ENCODE measurements at places on chromosomes 3 and 15. TPM values are rescaled to one million over a fixed set of nuclear protein-coding genes. Genes with fewer than 3 reads are reported as not detected.

TMOD2 gene
- 11.0 TPM for total RNA-seq

SLC22A14 gene
- 1.5 TPM for total RNA-seq

SEMA7A gene
- 10.3 TPM for total RNA-seq

FOXL2 gene
- total RNA-seq = under 0.01 TPM

GOLGA8B gene
- 15.8 TPM for total RNA-seq

CMTM7 gene
- 11.0 TPM for total RNA-seq

CCDC191 gene
- 1.5 TPM for total RNA-seq

MYZAP gene
- under 0.01 TPM for total RNA-seq

UROC1 gene
- total RNA-seq = not detected

FAM81A gene
- total RNA-seq = 3.3 TPM

LMLN gene
- total RNA-seq = 10.4 TPM

SERPINI2 gene
- not detected for total RNA-seq

ZNF860 gene
- 0.59 TPM for total RNA-seq

PIGB gene
- 12.5 TPM for total RNA-seq

CELF6 gene
- total RNA-seq = not detected

TPRG1 gene
- 0.78 TPM for total RNA-seq

C3orf52 gene
- total RNA-seq = 0.37 TPM

TRPM1 gene
- total RNA-seq = under 0.01 TPM

CAMKV gene
- total RNA-seq = not detected

ZNF501 gene
- 4.3 TPM for total RNA-seq

TMA7 gene
- total RNA-seq = 170 TPM

PGBD4 gene
- 1.8 TPM for total RNA-seq

ACTRT3 gene
- total RNA-seq = 3.5 TPM

ADGRG7 gene
- total RNA-seq = not detected

SUSD5 gene
- 2.9 TPM for total RNA-seq

CLRN1 gene
- total RNA-seq = not detected

STAG1 gene
- 32.0 TPM for total RNA-seq

P2RY12 gene
- 0.37 TPM for total RNA-seq

ABHD5 gene
- 16.9 TPM for total RNA-seq

SLC12A1 gene
- not detected for total RNA-seq

CLSTN2 gene
- 0.37 TPM for total RNA-seq

SYNPR gene
- not detected for total RNA-seq

NME9 gene
- not detected for total RNA-seq

SCAANT1 gene
- not detected for total RNA-seq

CLDN18 gene
- not detected for total RNA-seq

CILP gene
- total RNA-seq = 1.5 TPM

AMIGO3 gene
- total RNA-seq = 1.2 TPM

OSTN gene
- total RNA-seq = not detected

CYP11A1 gene
- 1.8 TPM for total RNA-seq

FBXW12 gene
- 0.20 TPM for total RNA-seq

FBXL2 gene
- 6.6 TPM for total RNA-seq

PCOLCE2 gene
- total RNA-seq = 28.0 TPM

GATA2 gene
- not detected for total RNA-seq

FRMD5 gene
- total RNA-seq = under 0.01 TPM

NTRK3 gene
- total RNA-seq = not detected

GOLGA8J gene
- total RNA-seq = not detected

C3orf85 gene
- not detected for total RNA-seq

NEK10 gene
- total RNA-seq = 9.2 TPM

SPRED1 gene
- total RNA-seq = 68.0 TPM

CSPG4 gene
- 62.6 TPM for total RNA-seq

IL12A gene
- 3.5 TPM for total RNA-seq

MME gene
- 682 TPM for total RNA-seq

A4GNT gene
- total RNA-seq = not detected

ULK3 gene
- total RNA-seq = 14.3 TPM

AGTR1 gene
- 2.7 TPM for total RNA-seq

PAQR5 gene
- total RNA-seq = 5.1 TPM

ZNF770 gene
- total RNA-seq = 19.5 TPM

BTLA gene
- total RNA-seq = not detected

Measured in subcutaneous preadipocyte (primary cell).